T1000 (cell line): ENCODE measurements at places on chromosomes 16 and 17.

- no peak for DNase-seq
Measured at GRCh38 chr16:11795887-11796226, 1.2 kb downstream of the ZC3H7A start.

- no peak for DNase-seq
Measured at GRCh38 chr17:2466931-2467330, 44.8 kb downstream of the METTL16 start.

- peak; percentile 73 for DNase-seq
Measured at GRCh38 chr17:28379814-28380801, 8.6 kb downstream of the SARM1 start.

DNA sequence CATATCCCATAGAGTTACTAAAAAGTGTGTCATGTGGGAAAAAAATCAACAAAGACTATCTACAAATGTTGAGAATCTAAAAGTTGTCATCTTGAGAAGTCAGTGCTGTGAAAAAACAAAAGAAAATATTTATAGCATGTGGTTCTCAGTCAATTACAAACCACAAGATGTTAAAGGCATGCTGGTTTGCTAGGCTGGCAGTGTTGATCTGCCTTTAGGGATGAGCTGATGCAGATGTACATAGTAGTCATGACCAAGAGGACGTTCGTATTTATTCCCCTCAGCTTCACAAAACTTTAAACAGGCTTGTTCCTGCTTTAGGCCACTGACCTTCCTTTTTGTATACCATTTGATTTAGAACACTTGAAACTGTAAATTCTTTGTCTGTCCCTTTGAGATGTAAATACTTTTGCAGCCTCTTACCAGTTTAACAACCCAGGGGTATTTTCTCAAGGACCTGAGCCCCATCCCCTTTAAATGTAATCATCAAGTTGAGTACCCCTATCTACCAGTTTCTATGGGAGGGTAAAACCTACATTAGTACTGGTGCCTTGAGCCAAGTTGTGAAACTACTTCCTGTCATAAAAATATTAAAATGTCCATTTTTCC lies 446.6 kb downstream of the KCNJ18 start:
- DNase-seq, result no peak

GRCh38 chr16:11613381-11614303 lies 26.9 kb upstream of the LITAF start:
- no peak for DNase-seq

DNA sequence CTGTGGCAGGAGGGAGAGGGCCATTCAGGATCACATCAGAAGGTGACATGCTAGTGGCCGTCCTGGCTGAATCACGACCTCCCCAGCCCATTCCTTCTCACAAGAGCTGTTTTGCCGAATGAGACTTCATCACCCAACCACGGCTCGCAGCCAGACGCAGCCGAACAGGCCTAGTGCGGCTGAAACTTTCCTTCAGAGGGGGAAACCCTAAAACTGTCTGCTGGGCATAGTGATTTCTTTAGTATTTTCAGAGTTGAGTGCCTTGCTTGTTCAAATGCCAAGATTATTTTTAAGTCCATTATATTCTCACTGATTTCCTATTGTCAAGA lies 343.7 kb downstream of the CPPED1 start:
- DNase-seq, result no peak

DNA sequence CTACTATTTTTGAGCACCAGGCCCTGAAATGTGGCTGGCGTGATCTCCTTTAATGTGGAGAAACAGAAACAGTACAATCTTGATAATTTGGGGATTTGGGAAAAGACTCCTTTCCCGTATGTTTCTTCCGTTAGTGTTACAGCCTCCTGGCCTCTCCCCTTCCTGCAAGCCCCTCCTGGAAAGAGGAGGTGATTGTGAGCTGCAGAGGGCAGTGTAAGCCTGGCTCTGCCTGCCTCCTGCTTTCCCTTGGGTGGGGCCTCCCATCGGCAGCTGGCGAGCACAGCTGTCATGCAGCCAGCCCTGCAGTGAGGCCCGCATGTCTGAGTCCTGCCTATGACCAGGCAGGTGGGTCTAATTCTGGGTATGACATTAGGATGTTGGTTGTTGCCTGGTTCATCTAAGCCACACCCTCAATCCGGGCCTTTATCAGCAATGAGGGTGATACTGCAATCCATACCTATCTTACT lies 48.7 kb upstream of the WSB1 start:
- no peak for DNase-seq

DNA sequence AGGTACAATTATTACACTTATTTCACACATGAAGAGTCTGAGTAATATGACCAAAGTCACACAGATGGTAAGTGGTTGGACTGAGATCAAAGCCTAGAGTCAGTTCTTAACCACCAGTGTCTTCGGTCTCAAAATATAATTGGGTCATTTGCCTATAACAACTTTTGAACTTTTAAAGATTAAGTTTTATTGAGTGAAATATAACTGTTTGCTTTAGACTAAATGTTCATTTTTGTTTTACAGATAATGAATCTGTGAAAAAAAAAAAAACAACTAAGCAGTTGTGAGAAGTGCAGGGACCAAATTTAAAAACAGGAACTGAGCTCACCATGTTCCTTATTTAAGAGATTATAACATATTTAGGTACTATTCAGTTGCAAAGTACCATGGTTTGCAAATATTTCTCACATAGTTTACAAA lies 150.1 kb downstream of the ITFG1 start:
- DNase-seq, result no peak

DNA sequence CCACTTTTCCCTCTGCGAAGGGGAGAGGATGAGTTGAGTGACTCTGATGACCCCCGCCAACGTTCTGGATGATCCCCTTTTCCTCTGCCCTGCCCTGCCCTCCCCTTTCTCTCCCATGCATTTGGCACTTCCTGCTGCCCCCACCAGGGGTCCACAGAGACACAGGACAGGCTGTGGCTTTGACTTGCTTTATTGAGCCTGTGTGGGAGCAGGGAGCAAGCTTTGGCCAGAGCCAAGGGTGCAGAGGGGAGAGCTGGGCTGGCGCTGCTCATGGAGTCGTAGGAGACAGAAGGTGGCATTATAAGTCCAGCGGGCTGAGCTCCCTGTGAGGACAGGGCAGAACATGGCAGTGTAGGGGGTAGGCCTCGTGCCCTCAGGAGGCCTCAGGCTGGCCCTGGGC lies 1.6 kb downstream of the PPY start:
- peak; percentile 35 for DNase-seq

- no peak for DNase-seq
Measured at GRCh38 chr17:9346296-9346926, 229.2 kb downstream of the STX8 start.

DNA sequence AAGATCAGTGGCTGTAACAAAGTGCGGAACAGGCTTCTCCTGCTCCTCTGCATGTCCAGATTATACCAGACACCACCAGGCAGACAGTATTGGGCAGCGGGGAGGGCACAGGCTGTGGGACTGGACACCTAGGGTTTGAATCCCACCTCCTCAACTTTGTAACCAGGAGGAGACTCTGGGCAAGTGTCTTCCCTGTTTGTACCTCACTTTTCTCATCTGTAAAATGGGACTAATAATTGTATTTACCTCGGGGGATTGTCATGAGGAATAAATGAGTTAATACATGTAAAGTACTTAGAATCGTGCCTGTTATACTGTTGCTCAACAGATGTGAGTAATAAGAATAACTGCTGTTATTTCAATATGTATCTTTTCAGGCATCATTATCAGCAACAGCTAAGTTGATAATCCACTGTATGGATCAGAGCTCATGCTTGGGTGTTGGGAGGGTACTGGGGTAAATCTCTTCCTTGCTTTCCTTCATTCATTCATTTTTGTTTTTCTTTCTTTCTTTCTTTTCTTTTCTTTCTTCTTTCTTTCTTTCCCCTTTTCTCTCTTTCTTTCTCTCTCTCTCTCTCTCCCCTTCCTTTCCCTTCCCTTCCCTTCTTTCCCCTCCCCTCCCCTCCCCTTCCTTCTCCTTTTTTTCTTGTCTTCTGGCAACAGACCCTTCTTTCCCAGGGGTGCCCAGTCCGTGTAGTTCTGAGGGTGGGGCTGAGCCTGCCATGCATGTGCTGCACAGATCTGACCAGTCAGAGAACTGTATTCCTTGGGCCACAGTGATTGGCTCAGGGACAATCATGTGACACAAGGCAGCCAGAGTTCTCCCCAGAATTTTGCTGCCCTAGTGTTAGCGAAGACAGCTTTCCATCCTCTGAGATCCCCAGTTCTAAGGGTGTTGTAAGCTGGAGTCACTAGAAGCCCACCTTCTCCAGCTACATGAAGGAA lies 25.3 kb upstream of the BRD7 start:
- DNase-seq, result no peak

DNA sequence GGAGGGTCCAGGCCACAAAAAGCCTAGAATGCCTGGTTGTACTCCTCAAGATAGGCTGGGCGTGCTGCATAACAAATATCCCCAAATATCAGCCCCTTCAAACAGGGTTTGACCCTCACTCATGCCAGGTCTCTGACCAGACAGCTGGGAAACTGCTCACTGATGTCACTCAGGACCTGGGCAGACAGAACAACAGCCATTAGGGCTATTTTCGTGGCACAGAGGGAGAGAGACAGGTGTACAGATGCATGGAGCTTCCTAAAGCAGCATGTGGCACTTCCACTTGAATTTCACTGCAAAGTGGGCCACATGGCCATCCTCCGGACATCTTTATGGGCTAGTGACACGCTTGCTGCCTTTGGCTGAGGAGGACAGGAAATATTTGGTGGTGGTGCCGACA lies 73.1 kb downstream of the SREBF1 start:
- DNase-seq, result no peak

DNA sequence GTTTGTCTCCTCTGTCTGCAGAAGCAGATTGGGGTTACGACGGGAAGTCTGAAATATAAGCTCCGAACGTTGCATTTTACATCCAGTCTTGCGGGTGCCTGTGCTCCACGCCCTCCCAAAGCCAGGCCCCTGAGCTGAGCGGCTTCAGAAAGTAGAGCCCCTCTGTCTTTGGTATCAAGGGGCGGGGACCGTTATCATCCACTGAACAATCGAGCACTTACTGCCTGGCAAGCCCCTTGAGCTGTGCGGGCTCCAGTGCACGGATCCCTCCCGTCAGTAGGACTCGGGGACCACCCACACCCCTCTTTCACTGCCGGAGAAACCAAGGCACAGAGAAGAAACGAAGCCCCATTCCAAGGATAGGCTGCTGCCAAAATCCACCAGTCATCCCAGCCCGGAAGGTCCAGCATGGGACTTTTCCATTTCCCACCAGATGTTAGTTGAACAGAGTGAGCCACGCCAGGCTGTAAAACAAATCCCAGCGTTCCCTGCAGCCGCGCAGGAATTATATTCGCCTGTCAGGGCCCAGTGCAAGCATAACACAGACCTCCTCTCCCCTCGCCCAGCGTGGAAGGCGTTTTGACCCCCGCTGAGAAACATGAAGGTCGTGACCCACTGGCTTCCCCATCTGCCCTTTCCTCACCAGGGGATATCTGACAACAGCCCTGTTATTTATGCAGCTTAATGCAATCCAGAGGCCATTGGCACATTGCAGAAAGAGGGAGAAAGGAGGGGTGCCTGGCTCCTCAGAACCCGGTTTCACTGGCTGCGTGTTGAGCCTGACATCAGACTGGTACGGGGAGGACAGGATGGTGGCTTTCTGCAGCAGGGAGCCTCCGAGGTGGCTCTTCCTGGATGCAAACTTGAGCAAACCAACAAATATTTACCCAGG lies 212.2 kb upstream of the FOXF1 start:
- DNase-seq, result no peak

DNA sequence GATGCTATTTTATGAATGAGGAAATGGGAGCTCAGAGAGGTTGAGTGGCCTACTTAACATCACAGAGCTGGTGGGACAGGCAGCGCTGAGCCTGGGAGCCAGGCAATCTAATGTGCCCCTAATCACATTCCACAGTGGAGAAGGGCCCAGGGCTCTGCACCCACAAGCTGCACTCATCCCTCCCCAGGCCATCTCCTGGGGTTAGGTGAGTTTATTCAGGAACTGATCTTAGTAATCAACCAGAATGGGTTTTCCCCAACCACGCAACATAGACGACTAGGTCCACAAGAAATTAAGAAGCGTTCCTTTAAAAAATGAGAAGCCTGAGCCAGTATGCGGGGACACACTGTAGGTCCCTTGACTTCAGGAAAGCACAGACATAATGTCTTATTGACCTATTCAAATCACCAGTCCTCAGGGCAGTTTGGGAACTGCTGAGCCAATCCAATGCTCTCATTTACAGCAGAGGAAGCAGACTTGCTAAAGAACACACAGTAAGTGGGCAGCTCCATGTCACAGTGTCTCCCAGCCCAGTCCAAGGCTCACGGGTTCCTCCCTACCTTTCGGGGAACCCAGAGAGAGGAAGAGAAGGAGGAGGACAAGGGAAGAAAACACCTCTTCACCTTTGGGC lies 2.3 kb downstream of the MPP3 start:
- no peak for DNase-seq

- no peak for DNase-seq
Measured at GRCh38 chr17:10532026-10532425, 13.7 kb upstream of the MYH1 start.

GRCh38 chr17:74380086-74380958 lies 13.0 kb downstream of the GPR142 start:
- DNase-seq, result no peak

GRCh38 chr16:79798416-79799053 lies 198.0 kb upstream of the MAF start:
- no peak for DNase-seq

DNA sequence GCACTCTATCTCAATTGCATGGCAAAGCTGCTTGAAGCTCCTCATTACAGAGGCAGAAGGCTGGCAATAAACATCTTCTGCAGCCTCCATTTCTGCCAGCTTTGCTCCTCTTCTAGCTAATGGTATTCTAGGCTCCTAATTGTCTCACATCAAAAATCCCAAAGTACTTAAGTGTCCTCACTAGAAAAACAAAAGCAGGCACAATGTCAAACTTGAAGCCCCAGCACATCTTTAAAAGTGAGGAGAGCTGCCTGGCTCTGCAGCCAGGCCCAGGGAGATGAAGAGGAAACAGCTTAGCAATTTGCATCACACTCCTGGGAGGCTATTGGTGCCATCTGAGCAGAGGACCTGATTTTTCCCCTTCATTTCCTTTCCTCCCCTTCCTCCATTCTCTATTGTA lies 197.1 kb downstream of the KCNJ2 start:
- no peak for DNase-seq
